Central memory CD4-positive, alpha-beta T cell (primary cell): ENCODE measurements at places on chromosomes 5 and 9.

DNA sequence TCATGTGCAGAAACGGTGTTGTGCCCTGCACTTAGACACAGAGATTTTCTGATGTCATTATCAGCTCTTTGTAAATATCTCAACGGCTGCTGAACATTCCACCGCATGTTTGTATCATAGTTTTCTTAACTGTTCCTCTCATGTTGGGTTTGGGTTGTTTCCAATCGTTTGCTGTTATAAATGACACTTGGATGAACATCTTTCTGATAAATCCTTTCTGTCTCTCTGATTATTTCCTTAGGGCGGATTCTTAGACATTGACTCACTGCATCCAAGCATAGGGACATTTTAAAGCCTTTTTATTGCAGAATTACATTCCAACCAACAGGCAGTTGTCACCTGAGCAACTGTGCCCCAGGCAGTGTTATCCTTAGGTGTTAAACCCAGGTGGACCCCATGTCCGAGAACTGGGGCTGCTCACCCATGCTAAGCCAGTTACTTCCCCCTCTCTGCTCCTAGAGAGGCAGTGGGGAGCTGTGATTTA is 28.5 kb downstream of the COL5A1 start:
- DNase-seq: no peak

DNA sequence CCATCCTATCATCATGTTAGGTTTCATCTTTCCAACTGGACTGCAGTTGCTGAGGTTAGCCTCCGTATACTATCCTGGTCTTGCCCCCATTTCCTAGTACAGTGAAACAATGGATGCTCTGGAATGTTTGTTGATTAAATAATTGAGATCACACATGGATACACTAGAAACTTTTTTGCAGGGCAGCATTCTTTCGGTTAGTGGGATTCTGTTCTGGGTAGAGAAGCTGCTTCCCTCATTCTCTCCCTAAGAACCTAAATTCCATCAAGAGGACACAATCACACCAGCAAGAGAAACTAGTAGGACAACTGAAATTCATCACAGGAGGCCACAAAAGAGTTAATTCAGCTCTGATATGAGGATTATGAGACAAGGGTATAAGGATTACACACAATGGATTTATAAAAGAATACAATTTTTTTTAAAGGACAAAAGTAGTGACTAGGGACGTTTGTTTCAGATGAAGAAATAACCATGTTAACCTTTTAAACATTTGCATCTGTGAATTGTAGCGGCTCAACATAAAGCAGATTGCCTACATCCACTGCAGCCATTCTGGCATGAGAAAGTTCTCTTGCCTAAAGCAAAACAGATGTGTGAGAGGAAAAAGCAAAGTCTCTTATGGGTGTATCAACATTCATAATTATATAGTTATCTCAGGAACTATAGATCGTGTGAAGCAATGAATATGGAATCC is 162.7 kb upstream of the LHFPL2 start:
- DNase-seq: no peak

- no peak for DNase-seq
Observed at GRCh38 chr9:91182429-91183225, 179.1 kb downstream of the AUH start.

DNA sequence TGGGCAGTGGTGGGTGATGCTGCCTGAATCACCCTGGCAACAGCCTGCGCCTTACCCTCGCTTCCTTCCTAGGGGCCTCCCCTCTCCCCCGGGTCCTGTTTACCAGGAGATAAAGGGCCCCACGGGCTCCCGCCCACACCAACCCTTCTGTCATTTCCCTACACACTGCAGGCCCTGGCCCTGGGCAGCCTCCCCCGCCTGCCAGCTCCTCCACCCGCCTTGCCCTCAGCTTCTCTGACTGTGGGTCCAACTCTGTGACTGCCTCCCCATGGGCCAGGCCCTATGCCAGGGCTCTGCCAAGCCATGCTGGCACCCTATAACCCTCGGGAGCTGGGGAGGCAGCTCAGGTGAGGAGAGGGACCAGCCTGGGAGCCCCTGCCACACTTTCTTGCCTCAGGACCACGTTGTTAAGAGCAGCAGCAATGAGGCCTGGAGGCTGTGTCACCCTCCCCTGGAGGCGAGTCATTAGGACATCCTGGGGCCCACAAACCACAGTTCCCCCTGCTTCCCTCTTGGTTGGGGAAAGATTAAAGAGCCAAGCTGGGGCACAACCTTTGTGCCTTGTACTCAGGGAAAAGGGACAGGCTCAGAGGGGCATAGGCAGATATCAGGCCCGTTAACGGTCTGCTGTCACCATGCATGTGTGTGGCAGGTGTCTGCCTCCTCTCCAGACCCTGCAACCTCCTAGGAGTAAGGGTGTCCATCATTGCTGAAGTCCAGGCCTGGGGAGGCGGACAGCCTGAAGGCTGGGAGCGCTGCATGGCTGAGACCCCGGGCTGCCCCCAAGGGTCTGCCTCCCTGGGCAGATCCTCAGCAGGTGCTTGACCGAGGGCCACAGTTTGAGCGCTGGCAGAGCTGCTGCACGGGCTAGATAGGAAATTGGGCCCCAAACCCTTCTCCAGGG is 2.8 kb downstream of the MGAT4B start:
- no peak for DNase-seq
